A549 treated with CORT108297 at 1 μM for 4 hours (cell line): ENCODE measurements at places on chromosomes 16 and 17. TPM values are rescaled to one million over a fixed set of nuclear protein-coding genes. Genes with fewer than 3 reads are reported as not detected.

The ZNF624 gene
- 1.1 to 3.9 TPM (median 2.4 TPM) in 5 replicates for total RNA-seq

The DDX28 gene
- 17.0 to 20.9 TPM (median 20.2 TPM) in 5 replicates for total RNA-seq

The AXIN2 gene
- 0.78 to 1.4 TPM (median 0.95 TPM) in 5 replicates for total RNA-seq

The OR2C1 gene
- not detected in 5 replicates for total RNA-seq

The GPR142 gene
- 0.08 TPM in 1 of 5 replicates, not detected in the others for total RNA-seq

The NTHL1 gene
- total RNA-seq, result 37.5 to 51.5 TPM (median 47.5 TPM) in 5 replicates

The CSH2 gene
- not detected in 5 replicates for total RNA-seq

The MLKL gene
- 26.8 to 36.6 TPM (median 28.1 TPM) in 5 replicates for total RNA-seq

The DNAAF8 gene
- 1.0 to 1.8 TPM (median 1.2 TPM) in 5 replicates for total RNA-seq

The RARA gene
- total RNA-seq, result 35.0 to 47.0 TPM (median 36.8 TPM) in 5 replicates

The BCL6B gene
- not detected in 5 replicates for total RNA-seq

The ZNF750 gene
- total RNA-seq, result not detected in 5 replicates

The ADAD2 gene
- 0.05 to 0.08 TPM (median 0.07 TPM) in 3 of 5 replicates, not detected in the others for total RNA-seq

The MLLT6 gene
- 21.4 to 36.3 TPM (median 34.3 TPM) in 5 replicates for total RNA-seq

The KRTAP3-1 gene
- total RNA-seq, result 0.18 TPM in 1 of 5 replicates, not detected in the others

The SPNS1 gene
- 51.4 to 83.2 TPM (median 79.1 TPM) in 5 replicates for total RNA-seq

The UTS2R gene
- not detected in 5 replicates for total RNA-seq

The CDIP1 gene
- total RNA-seq, result 11.0 to 13.8 TPM (median 11.9 TPM) in 5 replicates

The TBC1D3H gene
- not detected in 5 replicates for total RNA-seq

The C1QTNF8 gene
- total RNA-seq, result not detected in 5 replicates
